ENCODE measurements at places on chromosomes 11 and 22. TPM values are rescaled to one million over a fixed set of nuclear protein-coding genes. Genes with fewer than 3 reads are reported as not detected.

PAX6 gene
- total RNA-seq, result not detected

DNA sequence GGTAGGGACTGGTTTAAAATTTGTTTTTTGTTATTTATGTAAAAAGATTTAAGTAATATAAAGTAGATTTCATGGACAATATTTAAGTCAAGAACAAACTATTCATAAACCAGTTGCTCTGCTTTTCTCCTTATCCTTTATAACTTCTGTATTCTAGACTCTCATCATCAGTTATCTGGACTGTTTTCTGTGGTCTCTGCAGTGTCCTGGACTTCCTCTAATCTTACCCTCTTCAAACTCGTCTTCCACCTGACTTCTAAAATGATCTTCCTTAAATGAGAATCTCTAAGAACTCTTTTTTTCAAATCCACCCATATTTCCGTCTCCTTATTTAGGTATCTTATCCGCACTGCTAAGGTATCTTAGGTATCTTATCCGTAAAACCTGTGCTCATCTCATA lies 8.1 kb downstream of the RRM1 start:
- DNase-seq, result no peak

DNA sequence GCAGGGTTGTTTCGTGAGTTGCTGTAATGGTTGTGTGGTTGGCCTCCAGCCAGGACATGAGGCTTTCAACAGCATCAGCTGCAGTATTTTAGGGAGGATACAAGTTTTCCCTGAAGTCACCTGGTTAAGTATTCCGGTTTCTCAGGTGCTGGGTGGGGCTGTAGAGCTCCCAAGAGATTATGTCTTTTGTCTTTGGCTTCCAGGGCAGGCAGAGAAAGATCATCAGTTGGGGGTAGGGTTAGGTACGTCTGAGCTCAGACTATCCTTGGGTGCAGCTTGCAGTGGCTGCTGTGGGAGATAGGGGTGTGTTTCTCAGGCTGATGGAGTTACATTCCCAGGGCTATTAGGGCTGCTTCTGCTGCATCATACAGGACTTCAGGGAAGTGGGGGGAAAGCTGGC lies 47.5 kb upstream of the MRGPRX1 start:
- DNase-seq, result no peak

DNA sequence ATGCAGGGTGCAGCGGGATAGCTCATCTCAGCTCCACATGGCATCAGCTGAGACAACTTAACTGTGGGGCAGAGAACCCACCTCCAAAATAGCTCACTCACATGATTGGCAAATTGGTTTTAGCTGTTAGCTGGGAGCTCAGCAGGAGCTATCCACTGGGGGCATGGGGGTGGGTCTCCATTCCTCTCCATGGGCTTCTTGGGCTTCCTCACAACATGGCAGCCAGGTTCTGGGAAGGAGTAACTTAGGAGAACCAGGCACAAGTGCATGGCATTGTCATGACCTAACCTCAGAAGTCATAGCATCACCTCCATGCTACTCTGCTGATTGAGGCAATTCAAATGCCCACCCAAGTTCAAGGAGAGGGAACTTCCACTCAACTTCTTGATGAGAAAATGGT lies 85.5 kb downstream of the MN1 start:
- peak; percentile 4 for DNase-seq

- no peak for DNase-seq
These were observed 2.1 kb downstream of the CD44 start for GRCh38 chr11:35141071-35141470.

OR51T1 gene
- total RNA-seq, result not detected

DNA sequence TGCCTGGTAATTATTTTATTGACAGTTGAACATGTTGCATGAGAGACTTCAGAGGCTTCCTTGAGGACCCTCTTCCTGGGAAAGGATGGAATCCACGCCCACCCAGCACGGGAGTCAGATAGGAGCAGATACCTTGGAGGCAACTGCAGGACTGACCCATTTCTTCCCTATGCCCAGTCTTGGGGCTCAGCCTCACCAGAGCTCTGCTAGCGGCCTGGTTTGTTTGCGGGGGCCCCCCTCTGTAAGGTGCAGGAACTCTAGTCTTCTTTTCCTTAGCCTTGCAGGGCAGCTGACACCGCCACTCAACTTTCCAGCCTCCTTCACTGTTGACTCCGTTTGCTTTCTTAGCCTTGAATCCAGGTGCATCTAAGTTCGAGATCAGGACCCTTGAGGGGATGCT lies 1032.8 kb downstream of the BRD1 start:
- DNase-seq, result no peak

CD3D gene
- 0.86 TPM for total RNA-seq

Measured in left cardiac atrium (tissue), 4 donors.